ENCODE measurements at places on chromosomes 1 and 21.

DNA sequence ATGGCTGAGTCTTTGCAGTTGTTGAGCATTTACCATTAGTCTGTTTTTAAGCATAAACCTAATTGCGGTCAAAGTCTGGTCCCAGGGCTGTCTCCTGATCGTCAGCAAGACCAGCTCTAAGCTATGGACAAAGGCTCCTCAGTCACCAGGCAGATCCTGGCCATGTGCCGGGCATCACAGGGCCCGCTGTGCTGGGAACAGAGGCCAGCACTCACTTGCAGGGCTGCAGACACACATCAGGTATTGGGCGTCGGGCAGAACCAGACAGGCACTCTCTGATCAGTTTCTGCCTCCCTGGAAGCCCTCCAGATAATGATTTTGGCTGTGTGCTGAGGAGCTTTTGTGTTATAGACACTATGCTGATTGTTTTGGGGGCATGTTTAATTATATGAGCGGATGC is 26.6 kb downstream of the TMEM51 start:
- no peak for DNase-seq

DNA sequence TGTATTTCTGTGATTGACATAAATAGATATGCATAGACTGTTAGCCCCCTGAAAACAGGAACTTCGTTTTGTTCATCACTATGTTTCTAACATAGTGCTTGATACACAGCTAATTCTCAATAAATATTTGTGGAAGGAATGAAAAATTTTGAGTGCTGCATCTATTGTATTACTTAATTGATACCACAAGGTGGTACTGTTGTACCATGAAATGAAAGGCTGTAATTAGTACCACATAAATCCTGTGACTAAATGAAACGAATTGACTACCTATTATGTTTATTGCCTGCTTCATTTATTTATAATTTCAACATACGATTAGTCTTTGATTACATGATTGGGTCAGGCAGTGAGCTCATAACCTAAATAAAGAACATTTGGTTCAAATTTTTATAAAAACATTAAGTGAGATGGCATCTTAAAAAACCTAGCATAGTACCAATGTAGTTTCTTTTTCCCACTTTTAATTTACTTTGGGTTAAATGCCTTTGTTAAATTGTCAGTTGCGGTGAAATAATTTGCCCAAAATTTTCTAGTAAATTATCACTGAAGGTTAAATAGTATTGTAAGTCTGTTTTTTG is 15.0 kb upstream of the TGFB2 start:
- DNase-seq, result peak; percentile 42

- DNase-seq, result no peak
These were observed 8.3 kb upstream of the ZNF669 start for GRCh38 chr1:247112479-247112781.

- no peak for DNase-seq
These were observed 3.6 kb upstream of the RABIF start for GRCh38 chr1:202892501-202892900.

- peak; percentile 7 for DNase-seq
These were observed 34.7 kb downstream of the RGSL1 start for GRCh38 chr1:182484531-182485257.

- peak; percentile 30 for DNase-seq
These were observed 805 bp downstream of the SIM2 start for GRCh38 chr21:36699546-36700294.

DNA sequence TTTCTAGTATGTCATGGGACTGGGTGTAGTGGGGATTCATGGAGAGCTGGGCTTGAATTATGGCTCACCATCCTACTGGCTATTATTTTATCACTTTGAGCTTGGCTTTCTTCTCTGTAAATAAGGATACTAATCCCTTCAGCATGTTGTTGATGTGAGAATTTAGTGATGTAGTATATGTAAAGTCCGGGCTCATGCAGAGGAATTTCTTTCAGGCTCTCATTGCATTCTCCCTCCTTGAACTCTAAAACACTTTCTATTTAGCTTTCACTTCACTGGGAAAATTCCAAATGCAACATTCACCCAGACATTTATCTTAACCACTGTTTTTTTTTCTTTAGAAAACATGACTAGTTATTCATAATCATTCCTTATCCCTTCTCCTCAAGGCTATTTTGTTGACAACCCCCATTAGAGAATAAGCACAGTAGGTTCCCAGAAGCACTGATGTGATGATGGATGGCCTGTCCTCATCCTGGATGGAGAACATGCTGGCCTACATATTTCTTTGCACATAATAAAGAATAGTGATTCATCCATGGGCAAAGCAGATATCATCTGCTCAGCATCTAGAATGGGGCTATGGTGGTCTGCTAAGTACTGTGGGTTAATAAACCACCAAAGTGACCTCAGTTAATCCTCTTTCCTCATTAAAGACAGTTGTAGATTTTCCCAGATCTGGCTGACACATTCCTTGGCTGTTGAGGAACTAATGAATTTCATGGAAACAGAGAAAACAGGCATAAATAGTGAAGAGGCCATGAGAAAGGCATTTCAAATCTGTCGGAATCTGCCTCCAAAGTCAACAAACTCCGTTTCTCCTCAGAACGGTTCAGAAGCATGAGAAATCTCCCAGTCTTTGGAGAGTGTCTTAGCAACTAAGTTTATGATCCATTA is 68.0 kb upstream of the CYP2J2 start:
- no peak for DNase-seq

GRCh38 chr1:29820401-29820800 is 584.1 kb downstream of the PTPRU start:
- DNase-seq, result no peak

DNA sequence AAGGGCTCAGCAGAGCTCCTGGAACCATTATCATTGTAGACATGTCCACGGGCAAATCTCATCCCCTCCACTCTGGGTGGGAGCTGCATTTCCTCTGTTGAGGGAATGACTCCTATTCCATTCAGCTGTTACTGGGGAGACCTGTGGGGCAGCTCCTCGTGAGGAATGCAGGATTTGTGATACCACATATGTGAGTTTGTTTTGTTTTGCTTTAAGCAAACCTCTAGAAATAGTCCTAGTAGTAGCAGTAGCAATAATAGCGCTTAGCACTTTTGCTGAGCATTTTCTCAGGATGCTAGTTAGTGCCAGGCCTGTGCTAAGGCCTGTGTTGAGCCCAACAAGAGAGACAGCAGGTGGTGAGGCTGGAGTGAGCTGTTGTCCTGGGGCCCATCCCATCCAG is 10.8 kb downstream of the OLIG1 start:
- DNase-seq, result no peak

DNA sequence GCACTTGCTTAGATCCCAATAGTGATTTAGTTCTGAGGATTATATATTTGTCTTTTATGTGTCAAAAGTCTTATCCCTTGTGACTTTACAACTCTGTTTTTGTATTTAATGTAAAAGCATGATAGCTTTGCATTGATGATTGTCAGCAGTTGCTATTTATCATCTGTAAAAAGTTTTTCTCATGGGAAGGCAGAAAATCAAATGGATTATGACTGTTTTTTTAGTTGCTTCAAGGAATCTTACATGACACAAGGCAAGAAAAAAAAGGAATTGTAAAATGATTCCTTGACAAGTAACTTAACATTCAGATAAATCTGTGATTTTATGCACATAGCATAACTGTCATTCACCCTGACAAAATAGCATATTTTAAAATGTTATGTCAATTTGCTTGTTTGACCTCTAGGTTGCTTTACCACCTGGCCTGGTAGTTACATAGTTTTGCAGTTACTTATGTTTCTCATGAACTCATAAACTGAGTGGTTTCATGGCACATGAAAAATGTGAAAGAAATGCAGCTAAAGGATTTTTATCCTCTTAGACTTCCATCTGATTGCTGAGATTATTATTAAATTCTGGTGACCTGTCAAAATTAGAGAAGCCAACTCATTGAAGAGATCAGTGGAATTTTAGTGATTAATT is 622.6 kb downstream of the ADGRL2 start:
- no peak for DNase-seq

DNA sequence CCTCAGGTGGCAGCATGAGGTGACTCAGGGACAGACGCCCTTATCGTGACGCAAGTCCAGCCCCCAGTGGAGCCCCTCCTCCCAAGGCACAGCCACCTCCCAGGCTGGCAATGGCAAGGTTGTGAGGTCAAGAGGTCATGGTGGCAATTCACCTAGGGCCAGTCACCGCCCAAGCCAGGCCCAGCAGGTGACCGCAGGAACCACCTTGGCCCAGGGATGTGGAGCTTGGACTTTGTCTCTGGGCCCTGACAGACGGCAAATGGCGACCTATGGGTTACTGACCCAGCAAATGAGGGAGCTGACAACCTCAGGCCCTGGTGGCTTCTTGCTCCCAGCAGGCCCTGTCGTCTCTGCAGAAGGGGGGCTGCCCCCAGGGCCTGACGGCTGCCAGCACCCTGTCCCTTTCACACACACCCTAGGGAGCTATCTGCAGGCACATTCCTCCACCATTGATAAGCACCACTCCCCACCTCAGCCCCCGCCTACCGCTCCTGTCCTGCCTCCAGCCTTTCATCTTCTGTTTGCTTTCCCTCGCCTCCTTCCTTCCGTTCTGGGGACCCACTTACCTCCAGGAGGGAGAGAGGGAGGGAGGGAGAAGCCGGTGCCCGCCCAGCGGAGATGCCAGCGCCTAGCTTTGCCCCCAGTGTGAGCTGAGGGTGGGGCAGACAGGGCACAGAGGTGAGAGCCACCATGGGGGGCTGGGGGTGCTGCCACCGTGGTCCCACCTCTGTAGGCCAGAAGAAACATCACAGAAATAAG is 12.1 kb downstream of the EPHA2 start:
- peak; percentile 100 for DNase-seq

- peak; percentile 81 for DNase-seq
These were observed 46.1 kb upstream of the BACE2 start for GRCh38 chr21:41121785-41122415.

DNA sequence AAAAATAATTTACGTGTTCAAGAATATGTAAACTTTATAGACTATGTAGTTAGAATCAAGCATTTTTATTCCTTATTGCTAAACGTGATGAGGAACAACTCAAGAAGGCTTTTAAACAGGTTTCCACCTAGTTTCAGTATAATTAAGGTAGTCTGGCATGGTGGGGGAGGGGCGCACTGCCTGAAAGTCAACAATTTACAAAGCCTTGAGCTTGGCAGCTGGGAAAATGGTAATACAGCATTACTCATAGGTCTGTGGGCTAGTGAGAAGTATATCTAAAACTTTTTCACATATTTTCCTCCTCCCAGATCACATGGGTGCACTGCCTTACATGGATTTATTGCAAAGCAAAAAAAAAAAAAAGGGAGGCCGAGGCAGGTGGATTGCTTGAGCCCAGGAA is 75.2 kb downstream of the EVI5 start:
- DNase-seq, result no peak

GRCh38 chr1:177620636-177621190 is 349.1 kb downstream of the SEC16B start:
- no peak for DNase-seq

GRCh38 chr21:34543017-34543416 is 31.0 kb upstream of the KCNE1 start:
- DNase-seq, result no peak

DNA sequence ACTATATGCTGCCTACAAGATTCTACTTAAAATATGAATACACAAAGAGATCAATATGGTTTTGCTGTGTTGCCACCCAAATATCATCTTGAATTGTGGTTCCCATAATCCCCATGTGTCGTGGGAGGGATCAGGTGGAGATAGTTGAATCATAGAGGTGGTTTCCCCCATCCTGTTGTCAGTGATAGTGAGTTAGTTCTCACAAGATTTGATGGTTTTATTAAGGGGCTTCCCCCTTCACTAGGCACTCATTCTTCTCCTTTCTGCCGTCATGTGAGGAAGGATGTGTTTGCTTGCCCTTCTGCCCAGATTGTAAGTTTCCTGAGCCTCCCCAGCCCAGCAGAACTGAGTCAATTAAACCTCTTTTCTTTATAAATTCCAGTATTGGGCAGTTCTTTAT is 654.4 kb upstream of the NR5A2 start:
- DNase-seq, result no peak

- DNase-seq, result no peak
These were observed 392.4 kb upstream of the ST6GALNAC5 start for GRCh38 chr1:76474922-76475321.

DNA sequence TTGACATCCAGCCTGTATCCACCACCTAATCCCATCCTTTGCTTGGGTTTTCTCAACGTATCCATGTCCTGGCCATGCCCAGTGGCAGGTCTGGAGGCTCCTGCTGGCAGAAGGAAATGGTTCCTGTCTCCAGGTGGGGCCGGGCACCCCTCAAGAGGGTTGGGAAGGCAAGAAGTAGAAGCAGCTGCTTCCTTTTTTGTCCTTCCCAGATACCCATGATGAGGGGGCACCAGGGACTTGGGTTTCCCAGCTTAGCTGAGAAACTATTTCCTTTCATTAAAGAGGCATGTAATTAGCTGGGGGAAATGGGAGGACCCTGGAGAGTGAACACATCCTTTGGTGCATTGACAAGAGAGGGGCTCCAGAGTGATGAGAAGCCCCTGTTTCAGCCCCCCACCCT is 21.1 kb upstream of the SLC45A3 start:
- no peak for DNase-seq

DNA sequence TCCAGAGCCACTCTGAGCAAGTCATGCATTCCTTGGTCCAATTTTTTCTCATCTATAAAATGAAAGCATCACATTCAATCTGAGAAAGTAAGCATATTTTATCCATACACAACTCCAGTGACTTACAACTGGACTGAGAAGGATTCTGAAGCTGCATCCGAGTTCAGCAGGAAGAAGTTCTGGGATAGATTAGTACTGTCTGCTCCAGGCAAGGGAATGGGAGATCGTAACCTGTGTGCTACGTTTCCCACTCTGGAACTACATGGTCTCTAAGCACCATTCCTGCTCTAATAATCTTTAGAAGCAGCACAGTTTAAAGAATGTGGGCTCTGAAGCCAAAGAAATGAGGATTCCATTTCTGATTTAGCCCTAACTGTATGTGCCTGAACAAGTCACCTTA is 79.4 kb downstream of the LACTBL1 start:
- no peak for DNase-seq

- no peak for DNase-seq
These were observed 17.9 kb downstream of the CSTB start for GRCh38 chr21:43758111-43758641.

DNA sequence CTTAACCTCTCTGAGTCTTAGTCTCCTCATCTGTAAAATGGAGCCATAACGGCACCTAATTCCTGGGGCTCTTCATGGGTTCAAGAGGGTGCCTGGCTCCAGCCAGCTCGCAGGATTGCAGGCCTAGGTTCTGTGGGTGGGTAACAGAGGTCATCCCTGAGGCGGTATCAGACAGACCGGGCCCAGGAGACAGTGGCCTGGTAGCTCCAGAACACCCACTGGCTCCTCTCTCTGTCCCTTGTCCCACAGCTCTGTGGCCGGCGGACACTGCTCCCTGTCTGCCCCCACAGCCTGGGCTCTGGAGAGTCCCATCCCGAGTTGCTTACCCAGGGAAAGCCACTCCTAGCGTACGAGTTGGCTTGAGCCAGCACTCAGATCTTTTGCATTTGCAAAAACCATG is 150.3 kb downstream of the PEX14 start:
- no peak for DNase-seq

Data from SW480 (cell line).